ENCODE measurements at places on chromosomes 2 and 18. TPM values are rescaled to one million over a fixed set of nuclear protein-coding genes. Genes with fewer than 3 reads are reported as not detected.

GRCh38 chr18:76474824-76475223 lies 20.2 kb downstream of the ZNF516 start:
- H3K27ac ChIP-seq, result no peak overlapping the region
- peaks cover 4% of the 10 kb centered on the region for H3K4me1 ChIP-seq
- no peaks in the 10 kb centered on the region for H3K27me3 ChIP-seq
- H3K4me3 ChIP-seq, result no peak overlapping the region
- no peak for DNase-seq
- no peaks in the 10 kb centered on the region for H3K36me3 ChIP-seq

DNA sequence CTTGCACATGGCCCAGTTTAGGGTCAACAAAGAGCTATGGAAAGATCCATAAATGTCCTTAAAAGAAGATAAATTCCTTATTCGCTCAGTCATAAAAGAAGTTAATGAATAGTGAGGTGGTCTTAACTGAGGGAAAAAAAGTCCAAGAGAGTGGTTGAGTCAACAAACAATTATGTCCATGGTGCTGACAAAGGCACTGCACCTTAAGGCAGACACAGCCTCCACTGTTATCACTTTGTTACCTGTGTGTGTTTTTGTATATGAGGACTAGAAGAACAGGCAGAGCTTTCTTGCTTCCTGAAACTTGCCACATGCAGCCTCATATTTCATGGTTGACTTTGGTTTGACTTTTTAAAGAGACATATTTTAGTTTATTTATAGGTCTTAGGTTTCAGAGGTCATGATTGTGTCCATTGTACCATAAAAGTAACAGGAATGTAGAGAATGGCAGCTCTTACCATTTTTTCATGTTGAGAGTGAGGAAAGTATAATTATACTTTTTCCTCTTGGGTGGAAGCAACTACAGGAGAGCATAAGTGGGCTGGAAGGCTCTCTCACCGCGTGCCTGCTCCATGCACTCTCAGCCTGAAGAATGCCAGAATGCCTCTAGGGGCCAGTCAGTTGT lies 93.6 kb downstream of the XRCC5 start:
- peaks cover 91% of the 10 kb centered on the region for H3K36me3 ChIP-seq
- H3K4me1 ChIP-seq, result no peaks in the 10 kb centered on the region
- no peak overlapping the region for H3K27ac ChIP-seq
- DNase-seq, result no peak
- no peaks in the 10 kb centered on the region for H3K27me3 ChIP-seq

GRCh38 chr2:68653034-68653433 lies 9.7 kb downstream of the PROKR1 start:
- no peak overlapping the region for H3K27ac ChIP-seq
- no peak overlapping the region for H3K4me3 ChIP-seq
- no peak for DNase-seq
- peaks cover 21% of the 10 kb centered on the region for H3K4me1 ChIP-seq
- no peaks in the 10 kb centered on the region for H3K36me3 ChIP-seq
- no peaks in the 10 kb centered on the region for H3K27me3 ChIP-seq

GRCh38 chr2:61998426-61998825 lies 93.0 kb downstream of the COMMD1 start:
- no peak overlapping the region for H3K27ac ChIP-seq
- H3K4me3 ChIP-seq, result no peak overlapping the region
- no peaks in the 10 kb centered on the region for H3K27me3 ChIP-seq
- DNase-seq, result no peak
- H3K4me1 ChIP-seq, result no peaks in the 10 kb centered on the region

The CD28 gene
- total RNA-seq, result 0.54 TPM

- no peaks in the 10 kb centered on the region for H3K4me1 ChIP-seq
- no peaks in the 10 kb centered on the region for H3K36me3 ChIP-seq
- no peak for DNase-seq
- H3K27me3 ChIP-seq, result peaks cover 5% of the 10 kb centered on the region
Observed at GRCh38 chr2:160898581-160899307, 261.5 kb upstream of the TANK start.

The ALLC gene
- total RNA-seq, result not detected

GRCh38 chr2:207662203-207662602 lies 37.0 kb upstream of the METTL21A start:
- H3K4me3 ChIP-seq, result peak overlapping the region; percentile 14
- H3K27ac ChIP-seq, result peak overlapping the region; percentile 80
- no peaks in the 10 kb centered on the region for H3K4me1 ChIP-seq
- no peaks in the 10 kb centered on the region for H3K36me3 ChIP-seq
- no peaks in the 10 kb centered on the region for H3K27me3 ChIP-seq
- DNase-seq, result peak; percentile 20

DNA sequence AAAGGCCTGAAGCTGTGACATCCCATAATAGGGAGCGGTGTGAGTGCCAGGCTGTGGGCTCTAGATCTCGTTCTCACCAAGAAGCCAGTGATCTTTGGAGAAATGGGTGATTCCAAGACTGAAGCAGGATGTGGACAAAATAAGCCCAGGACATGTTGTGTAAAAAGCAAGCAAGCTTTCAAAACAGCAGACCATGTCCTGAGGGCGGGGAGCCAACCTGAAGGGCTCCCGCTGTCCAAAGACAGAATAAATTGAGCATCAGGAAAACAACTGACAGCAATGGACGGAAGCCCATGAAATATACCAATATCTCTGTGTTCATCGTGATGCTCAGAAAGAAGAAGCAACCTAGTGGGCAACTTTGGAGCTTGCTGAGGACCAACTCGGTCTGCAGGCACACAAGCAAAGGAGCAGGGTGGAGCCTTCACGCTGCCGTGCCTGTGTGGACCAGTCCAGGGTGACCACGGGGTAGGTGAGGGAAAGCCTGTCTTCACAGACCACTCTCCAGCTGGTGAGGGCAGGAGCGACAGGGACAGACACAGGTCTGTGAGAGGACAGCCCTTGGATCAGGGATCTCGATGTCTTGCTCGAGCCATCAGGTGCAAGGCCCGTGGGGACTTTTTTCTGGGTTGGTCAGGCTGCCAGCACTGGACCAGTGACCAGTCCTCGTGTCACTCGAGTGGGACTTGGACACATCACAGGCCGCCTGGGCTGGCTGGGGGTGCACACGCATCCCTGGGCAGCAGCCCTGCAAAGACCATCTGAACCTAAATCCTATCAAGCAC lies 21.5 kb downstream of the MTERF4 start:
- no peaks in the 10 kb centered on the region for H3K36me3 ChIP-seq
- no peak overlapping the region for H3K4me3 ChIP-seq
- H3K27me3 ChIP-seq, result no peaks in the 10 kb centered on the region
- H3K4me1 ChIP-seq, result no peaks in the 10 kb centered on the region
- no peak for DNase-seq

The BOLL gene
- not detected for total RNA-seq

DNA sequence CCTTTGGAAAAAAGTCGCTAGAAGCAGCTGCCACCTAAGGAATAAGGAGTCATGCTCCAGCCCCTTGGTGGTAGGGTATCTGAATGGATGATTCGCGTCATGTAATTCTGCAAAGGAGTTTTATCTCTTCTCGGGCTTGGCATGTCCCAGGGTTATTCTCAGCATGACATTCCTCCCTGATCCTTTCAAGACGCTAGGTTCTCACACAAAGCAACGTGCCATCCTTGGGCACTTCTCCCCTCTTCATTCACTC lies 355.6 kb downstream of the MYCN start:
- no peak overlapping the region for H3K4me3 ChIP-seq
- no peak overlapping the region for H3K27ac ChIP-seq
- DNase-seq, result no peak
- no peaks in the 10 kb centered on the region for H3K27me3 ChIP-seq
- H3K36me3 ChIP-seq, result no peaks in the 10 kb centered on the region
- H3K4me1 ChIP-seq, result no peaks in the 10 kb centered on the region

The ZNF804A gene
- 0.12 TPM for total RNA-seq

GRCh38 chr2:151049746-151050145 lies 211.9 kb downstream of the RBM43 start:
- no peak for DNase-seq
- H3K4me1 ChIP-seq, result no peaks in the 10 kb centered on the region
- H3K36me3 ChIP-seq, result no peaks in the 10 kb centered on the region
- no peaks in the 10 kb centered on the region for H3K27me3 ChIP-seq
- H3K4me3 ChIP-seq, result no peak overlapping the region

DNA sequence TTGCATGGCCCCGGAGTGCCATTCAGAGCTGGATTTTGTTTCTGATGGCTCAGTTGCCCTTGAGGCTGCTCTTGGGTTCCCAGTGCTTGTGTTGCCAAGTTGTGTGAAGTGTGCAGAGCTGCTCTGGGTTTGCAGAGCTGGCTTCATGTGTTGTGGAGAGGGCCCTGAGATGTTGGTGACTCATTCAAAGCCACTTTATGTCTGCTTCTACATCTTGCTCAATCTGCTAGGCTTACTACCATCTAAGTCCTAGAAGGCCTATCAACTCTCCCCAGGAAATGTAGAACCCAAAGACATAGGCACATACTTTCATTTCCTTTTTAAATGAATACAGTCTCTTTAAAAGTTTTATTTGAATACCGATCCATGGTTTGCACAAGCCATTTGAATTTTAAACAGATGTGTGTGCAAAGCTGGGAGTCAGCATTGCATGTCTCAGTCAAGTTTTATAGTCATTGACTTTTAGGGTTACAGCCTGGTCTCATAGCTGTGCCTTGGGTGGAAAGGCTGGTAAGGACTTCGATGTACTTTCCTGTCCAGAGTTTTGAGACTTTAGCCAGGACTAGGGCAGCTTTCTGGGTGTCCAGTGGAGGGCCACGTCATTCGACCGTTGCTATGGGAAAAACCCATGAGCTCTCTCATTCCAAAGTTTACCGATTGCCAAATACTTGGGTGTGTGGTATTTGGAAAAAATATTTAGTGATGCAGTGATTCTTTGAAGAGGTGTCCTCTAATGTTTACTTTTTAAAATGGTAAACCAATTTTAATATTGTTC lies 105.0 kb downstream of the LTBP1 start:
- no peak overlapping the region for H3K4me3 ChIP-seq
- no peaks in the 10 kb centered on the region for H3K4me1 ChIP-seq
- no peaks in the 10 kb centered on the region for H3K36me3 ChIP-seq
- no peak overlapping the region for H3K27ac ChIP-seq
- no peaks in the 10 kb centered on the region for H3K27me3 ChIP-seq

- no peaks in the 10 kb centered on the region for H3K4me1 ChIP-seq
- H3K27ac ChIP-seq, result no peak overlapping the region
- H3K4me3 ChIP-seq, result no peak overlapping the region
- DNase-seq, result no peak
- no peaks in the 10 kb centered on the region for H3K36me3 ChIP-seq
Observed at GRCh38 chr2:39845460-39846146, 66.5 kb upstream of the THUMPD2 start.

The GPAT2 gene
- 2.3 TPM for total RNA-seq

DNA sequence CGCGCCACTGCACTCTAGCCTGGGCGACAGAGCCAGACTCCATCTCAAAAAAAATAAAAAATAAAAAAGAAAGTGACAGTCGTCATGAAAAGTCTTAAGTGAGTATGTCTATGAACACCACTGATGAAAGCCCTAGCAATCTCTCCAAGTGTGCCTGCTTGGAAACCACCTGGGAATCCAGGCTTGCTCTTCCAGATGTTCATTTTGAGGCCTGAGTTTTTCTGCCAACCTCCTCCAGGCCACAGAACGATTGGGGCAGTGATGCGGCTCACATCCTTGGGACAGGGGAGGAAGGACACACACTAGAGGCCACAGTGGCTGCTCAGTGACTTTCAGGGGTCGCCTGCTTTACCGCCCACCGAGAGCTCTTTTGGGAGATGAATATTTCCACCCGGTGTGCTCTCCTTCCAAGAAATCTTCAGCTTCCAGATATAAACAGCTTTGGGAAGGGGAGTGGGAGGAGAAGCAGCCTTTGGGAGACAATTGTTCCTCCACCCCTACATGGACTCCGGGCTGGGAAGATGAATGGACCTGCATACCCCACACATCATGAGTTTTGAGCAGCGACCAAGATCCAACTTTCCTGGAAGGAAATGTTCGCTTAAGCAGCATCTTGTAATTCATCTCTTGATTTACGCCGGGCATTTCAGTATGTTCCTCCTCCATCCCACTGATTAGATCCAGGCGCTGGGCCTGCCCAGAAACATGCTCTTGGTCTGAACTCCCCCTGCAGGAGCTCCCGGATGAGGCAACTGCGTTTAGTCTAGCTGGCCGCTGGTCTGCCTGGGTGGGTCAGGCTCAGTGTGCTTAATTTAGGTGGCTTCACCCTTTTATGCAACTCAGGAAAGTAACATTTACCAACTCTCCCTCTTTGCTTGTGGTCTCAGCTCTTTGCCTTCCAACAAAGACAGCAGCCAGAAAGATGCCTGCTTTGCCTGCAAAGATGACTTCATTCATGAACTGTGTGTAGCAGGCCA lies 6.2 kb upstream of the ARMC9 start:
- H3K4me3 ChIP-seq, result no peak overlapping the region
- no peak for DNase-seq
- no peak overlapping the region for H3K27ac ChIP-seq
- no peaks in the 10 kb centered on the region for H3K4me1 ChIP-seq
- H3K27me3 ChIP-seq, result peaks cover 6% of the 10 kb centered on the region

The DHRS9 gene
- not detected for total RNA-seq

DNA sequence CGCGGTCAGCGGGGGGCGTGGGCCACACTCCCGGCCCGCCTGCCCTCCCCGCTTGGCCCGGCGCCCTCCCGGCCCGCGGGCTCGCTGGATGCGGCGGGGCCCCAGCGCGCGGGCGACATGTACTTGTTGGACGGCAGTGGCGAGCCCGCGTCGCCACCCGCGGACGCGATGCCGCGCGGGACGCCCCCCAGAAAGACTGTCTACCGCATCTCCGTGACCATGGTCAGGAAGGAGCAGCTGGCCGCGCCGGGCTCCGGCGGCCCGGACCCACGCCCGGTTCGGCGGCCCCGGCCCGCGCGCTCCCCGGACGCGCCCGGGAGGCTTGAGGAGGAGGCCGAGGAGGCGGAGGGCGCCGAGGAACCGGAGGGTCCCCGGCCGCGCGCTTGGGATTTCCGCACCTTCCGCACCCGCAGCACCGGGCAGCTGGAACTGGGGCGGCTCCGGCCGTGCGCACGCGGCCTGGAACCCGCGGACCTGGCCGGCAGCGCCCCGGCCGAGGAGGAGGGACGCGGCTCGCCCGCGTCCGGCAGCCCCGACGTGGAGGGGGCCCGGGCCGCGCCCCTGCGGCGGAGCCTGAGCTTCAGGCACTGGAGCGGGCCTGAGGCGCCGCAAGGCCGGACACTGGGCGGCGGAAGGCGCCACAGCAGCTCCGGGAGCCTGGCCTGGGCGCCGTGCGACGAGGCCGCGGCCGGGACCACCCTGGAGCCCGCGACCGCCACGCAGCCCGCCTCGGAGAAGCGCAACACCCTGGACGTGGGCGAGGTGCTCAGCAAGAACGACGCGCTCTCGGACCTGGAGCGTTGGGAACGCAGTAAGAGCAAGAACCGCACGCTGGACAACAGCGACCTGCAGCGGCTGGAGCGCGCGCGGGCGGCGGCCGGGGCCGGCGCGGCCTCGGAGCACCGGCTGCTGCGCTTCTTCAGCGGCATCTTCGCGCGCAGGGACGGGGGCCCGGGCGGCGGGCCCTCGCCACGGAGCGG lies 176.4 kb downstream of the AGAP1 start:
- H3K36me3 ChIP-seq, result no peaks in the 10 kb centered on the region
- H3K4me3 ChIP-seq, result peak overlapping the region; percentile 12
- H3K4me1 ChIP-seq, result peaks cover 25% of the 10 kb centered on the region
- no peak for DNase-seq

- no peaks in the 10 kb centered on the region for H3K36me3 ChIP-seq
- no peak overlapping the region for H3K4me3 ChIP-seq
- no peak overlapping the region for H3K27ac ChIP-seq
- peaks cover 4% of the 10 kb centered on the region for H3K27me3 ChIP-seq
Observed at GRCh38 chr2:188291142-188291616, 495 bp upstream of the GULP1 start.

GRCh38 chr2:13034861-13035260 lies 318.1 kb downstream of the TRIB2 start:
- DNase-seq, result no peak
- H3K27ac ChIP-seq, result no peak overlapping the region
- H3K27me3 ChIP-seq, result no peaks in the 10 kb centered on the region
- no peak overlapping the region for H3K4me3 ChIP-seq
- no peaks in the 10 kb centered on the region for H3K36me3 ChIP-seq
- H3K4me1 ChIP-seq, result no peaks in the 10 kb centered on the region
